ENCODE measurements at places on chromosomes 11 and 22.

DNA sequence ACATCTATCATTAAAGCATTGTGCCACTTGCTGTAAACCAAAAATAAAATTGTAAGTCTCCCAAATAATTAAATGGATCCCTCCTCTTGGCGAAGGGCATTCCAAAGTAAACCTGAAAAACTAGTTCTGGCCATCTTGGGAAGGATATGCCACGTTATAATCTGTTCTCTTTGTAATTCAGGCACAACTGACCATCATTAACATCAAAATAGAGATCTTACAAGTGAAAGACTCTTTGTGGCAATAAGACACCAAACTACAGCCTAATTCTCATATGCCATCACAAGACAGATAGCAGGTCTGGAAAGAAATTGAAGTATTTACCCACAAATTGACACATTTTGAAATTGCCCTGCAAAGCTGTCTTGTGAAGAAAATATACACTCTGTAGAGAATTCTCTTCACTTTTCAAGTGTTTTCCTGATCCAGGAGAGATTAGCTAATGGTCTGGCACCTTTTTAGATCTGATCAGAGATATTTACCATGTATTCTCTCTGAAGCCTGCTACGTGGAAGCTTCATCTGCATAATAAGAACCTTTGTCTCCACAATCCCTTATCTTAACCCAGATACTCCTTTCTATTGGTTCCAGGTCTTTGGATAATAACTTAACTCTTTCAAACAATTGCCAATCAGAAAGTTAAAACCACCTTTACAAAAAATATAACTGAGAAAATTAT lies 630.4 kb upstream of the CCDC179 start:
- DNase-seq: no peak

DNA sequence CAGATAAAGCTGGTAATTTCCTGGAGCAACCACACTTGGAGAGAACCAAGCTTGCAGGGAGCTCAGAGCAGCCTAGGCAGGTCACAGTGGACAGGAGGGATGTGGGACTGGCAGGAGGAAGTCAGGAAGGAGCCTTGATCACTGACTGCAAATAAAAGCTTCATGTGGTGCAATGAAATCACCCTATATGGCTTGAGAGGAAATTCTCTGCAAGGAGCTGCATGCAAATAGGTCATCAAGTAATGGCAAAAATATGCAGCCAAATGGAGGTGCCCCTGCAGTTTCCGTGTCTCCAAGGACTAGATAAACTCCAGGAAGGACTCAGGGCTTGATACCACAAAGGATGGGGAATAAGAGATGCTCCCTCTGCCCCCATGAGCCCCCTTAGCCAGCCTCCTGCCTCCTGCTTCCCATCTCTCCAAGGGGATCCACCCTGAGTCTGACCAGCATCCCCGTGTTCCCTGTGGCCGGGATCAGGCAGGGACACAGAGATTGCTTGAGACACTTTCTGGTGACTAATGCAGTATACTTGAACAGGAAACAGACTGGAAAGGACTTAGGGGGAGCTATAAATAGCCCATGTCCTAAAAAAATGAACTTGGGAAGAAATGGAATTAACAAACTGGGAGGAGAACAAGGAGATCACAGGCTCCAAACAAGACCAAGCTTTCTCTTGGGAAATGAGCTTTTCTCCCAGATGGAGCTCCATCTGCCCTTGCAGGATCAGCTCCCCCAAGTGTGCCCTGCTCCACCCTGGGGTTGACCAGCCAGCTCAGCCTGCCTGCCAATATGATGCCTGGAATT lies 23.9 kb upstream of the MICAL2 start:
- DNase-seq: no peak

DNA sequence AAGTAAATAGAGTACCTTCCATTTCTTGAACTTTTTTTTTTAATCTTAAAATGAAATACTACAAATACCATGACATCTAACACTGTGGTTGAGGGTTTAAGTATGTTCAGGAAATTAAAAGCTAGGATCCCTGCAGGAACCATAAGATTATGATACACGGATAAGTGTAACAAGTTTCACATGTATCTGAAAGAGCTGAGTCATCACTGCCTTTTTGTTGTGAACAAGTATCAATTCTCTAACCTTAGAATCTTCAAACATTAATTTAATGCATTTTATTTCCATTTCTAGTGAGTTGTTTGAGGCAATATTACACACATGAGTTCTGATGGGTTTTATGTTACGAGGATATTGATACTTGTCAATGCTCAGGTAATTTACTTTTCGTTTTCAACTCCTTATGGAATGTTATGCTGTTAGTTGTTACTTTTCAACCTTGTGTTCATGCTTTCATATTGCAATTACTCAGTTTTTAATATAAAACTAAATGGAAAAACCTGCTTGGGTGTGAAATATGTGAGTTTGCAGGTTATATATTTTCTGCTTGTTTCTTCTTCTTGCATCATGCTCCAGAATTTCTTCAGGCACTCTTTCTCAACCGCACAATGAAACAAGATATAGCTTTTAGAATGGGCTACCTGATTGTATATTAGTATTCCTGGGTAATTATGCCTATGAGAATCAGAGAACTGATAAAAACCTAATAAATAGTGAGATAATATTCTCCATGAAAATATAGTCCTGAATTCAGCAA lies 361.3 kb upstream of the MTNR1B start:
- DNase-seq: no peak

GRCh38 chr22:24005201-24005600 lies at the start of gene GSTT4:
Gene GSTT4 (minus strand): TSS chr22:24005453. CDS start chr22:24005356, 97 bp downstream.
- DNase-seq: no peak

- DNase-seq: no peak
Measured at GRCh38 chr11:18080451-18080850, 25.4 kb downstream of the SAAL1 start.

GRCh38 chr11:48354677-48355076 lies 11.6 kb downstream of the OR4C5 start:
- DNase-seq: no peak

GRCh38 chr22:46855681-46856080 lies 93.2 kb downstream of the TBC1D22A start:
- no peak for DNase-seq

- no peak for DNase-seq
Measured at GRCh38 chr11:75677909-75678308, 9.1 kb upstream of the MAP6 start.

GRCh38 chr11:86047275-86047991 lies 21.5 kb downstream of the PICALM start:
- DNase-seq: no peak

DNA sequence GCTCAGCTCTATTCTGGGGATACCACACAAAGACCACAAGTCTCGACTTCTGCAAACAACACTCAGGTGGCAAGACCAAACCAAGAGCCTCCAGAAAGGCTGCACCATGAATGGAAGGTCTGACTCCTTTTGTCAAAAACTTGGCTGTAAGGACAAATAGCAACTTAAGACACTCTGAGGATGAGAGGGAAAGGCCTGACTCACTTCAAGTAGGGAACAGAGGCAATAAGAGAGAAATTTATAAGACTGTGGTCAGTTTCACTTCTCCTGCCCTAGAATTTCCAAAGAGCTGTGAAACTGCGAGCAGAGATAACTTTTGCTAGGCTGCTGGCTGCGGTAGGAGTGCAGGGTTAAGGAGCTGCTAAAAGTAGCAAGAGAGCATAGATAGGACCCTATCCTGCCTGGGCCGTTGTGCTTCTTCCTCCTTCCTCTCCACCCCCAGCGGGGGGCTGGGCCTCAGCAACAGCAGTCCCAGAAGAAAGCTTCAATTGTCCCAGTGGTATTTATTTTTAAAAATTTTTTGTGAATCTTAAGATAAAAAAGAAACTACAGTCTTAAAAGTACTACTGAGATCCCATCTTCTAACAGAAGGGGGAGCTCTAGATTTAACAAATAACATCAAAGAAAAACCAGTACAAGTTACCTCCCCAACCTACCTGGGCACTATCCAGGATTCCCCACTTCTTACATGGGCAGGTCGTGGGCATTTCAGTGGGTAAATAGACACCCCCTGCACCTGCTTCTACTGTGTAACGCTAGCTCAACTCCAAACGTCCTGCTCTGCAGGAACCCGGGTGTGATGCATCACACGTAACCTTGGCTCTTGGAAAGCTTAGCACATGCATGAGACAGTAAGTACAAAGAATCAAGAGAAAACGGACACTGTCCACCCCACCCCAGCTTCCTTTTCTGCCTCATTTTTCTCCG lies 66.4 kb downstream of the SGSM3 start:
- DNase-seq: peak; percentile 80

GRCh38 chr11:134047586-134047999 lies 21.3 kb upstream of the JAM3 start:
- no peak for DNase-seq

DNA sequence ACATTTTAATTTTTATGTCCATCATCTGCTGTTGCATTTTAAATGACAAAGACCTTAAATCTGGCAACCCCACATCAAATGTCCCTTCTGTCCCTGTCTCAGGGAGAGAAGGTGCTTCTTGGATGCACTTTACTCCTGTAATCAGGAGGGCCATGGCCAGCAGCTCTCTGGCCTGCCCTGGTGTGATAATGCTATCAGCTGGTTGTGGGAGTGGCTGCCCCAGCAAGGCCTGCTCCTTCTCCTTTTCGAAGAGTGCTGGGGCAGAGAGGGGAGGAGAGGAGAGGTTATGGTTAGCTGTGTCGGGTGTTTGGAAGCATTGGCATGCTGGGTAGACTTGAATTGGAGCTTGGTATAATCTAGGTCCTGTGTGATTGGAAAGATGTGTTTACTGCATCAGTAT lies 12.8 kb downstream of the TNRC6B start:
- no peak for DNase-seq

All from stimulated activated naive B cell treated with anti-CD40 and anti-IgM and Interleukin-4, amounts not matched to agents 10 μg/mL and 1 μg/mL and 100 μg/mL, for 72 hours (primary cell).